ENCODE measurements at places on chromosomes 1 and 21. TPM values are rescaled to one million over a fixed set of nuclear protein-coding genes. Genes with fewer than 3 reads are reported as not detected.

PLA2G5 gene
- total RNA-seq: 0.69 TPM

CRYZL1 gene
- 20.0 TPM for total RNA-seq

CELSR2 gene
- total RNA-seq: 11.0 TPM

ESPN gene
- 8.7 TPM for total RNA-seq

NBPF6 gene
- not detected for total RNA-seq

CD101 gene
- 0.70 TPM for total RNA-seq

C1orf167 gene
- 1.5 TPM for total RNA-seq

TEX38 gene
- not detected for total RNA-seq

CA6 gene
- not detected for total RNA-seq

DYRK3 gene
- 28.3 TPM for total RNA-seq

FAM72D gene
- total RNA-seq: 22.8 TPM

FAM177B gene
- total RNA-seq: not detected

NHLH1 gene
- 0.21 TPM for total RNA-seq

CFHR1 gene
- total RNA-seq: not detected

TSPEAR gene
- 1.8 TPM for total RNA-seq

DNA sequence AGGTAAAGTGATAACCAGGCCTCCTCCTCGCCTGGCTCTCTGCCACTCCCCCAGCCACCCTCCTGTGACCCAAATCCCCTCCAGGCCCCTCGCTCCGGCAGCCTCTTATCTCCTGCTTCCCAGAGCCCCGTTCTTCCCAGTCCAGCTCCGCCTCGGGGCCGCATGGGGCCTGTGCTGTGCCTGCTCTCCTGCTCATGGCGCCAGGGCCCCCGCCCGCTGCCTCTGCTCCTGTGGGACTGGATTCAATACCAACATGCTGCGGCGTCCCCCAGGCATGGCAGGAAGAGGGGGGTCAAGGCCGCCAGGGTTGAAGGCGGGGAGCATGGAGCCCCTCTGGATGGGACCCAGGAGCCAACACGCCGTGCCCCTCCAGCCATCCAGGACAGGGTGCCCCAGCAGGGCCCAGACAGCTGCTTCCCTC, 213.0 kb upstream of the VAMP3 start:
- peak; percentile 54 for DNase-seq

DNA sequence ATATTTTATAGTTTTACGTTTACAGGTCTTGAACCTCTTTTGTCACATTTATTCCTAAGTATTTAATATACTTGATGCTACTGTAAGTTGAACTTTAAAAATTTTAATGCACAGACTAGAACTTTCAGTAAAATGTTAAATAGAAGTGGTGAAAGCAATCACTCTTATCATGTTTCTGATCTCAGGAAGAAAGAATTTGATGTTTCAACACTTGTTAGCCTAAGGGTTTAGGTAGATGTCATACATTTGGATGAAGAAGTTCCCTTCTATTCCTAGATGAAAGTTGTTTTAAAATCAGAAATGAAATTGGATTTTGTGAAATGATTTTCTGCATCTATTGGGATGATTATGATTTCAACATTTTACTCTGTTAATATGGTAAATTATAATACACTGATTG, 63.6 kb upstream of the TTLL7 start:
- DNase-seq: no peak

DNA sequence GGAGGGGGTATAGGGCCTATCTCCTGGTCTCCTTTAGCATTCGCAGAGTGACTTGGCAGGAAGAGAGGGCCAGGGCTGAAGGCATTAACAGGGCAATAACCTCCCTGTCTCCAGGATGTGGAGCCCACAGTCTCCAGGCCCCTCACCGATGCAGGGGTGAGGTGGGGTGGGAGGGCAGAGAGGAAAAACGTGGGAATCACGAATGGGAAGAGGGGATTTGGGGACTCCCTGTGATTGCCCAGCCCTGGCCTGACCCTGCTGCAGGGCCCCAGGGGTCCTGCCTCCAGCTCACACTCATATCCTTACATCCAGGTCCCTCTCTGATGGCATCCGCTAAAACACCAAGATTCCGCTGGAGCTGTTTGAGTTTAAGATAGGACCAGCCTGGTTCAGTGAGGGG, 14.6 kb downstream of the TFAP2E start:
- no peak for DNase-seq

GRCh38 chr1:62687421-62687902, 724 bp downstream of the DOCK7 start:
- DNase-seq: peak; percentile 85

DNA sequence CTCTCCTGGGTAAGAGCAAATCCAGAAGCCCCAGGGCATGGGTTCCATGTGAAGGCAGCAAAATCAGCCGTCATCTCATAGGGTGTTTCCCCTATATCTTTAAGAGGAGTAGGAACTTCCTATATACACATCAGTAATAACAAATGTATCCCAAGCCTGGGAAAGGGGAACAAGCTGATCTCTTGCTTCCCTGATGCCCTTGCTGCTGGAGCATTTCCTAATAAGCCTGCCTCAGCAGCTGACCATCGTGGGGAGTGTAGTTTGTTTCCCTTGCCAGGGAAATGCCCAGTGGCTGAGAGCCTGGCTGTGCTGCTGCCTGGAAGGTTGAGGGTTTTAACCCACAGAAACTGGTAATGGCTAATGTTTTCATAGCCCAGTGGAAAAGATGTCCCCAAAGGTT, 177.0 kb downstream of the NPHP4 start:
- DNase-seq: no peak

- no peak for DNase-seq
Observed at GRCh38 chr1:74586253-74586897, 74.0 kb upstream of the LRRC53 start.

DNA sequence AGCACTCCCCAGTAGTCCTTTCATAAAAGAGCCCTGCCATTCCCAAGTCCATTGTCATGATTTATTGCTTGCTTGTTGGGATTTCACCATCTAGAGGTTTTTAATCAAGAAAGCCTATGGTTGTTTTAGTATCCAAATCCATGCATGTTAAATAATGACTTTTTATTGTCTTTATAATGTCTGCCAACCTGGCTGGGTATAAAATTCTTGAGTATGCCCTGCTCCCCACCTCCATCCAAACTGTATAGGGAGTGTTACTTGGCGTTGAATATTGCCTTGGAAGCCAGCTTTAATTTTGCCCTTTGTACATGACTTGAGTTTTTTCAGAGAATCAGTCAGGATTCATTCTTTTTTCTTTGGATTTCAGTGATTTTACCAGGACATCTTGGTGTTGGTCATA, 44.2 kb downstream of the DISC1 start:
- no peak for DNase-seq

GRCh38 chr1:37497832-37498231, 16.7 kb downstream of the MEAF6 start:
- DNase-seq: no peak

DNA sequence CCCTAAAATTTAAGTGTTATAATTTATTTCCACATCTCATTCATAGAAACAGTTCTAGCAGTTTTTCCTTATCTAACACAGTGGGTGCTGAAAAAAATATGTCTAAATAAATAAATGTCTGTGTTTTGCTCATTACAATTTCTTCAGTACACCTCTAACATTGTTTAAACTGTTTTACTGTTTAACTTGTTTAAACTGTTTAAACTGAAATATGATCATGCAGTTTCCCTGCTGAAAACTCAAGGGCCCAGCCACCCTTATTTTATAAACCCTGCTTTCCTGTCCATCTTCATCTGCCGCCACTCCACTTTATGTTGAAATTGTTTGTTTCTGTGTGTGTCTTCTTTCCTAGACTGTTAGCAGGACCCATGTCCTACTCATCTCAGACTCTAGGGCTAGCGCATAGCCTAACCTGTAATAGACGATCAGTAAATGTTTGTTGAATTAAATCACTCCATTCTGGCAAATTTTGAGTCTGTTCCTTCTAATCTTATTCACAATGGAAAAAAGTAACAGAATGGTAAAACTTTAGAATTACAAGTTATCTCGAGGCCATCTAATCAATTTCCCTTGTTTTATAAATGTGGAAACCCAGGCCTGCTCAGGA, 9.4 kb upstream of the PIK3C2B start:
- no peak for DNase-seq

DNA sequence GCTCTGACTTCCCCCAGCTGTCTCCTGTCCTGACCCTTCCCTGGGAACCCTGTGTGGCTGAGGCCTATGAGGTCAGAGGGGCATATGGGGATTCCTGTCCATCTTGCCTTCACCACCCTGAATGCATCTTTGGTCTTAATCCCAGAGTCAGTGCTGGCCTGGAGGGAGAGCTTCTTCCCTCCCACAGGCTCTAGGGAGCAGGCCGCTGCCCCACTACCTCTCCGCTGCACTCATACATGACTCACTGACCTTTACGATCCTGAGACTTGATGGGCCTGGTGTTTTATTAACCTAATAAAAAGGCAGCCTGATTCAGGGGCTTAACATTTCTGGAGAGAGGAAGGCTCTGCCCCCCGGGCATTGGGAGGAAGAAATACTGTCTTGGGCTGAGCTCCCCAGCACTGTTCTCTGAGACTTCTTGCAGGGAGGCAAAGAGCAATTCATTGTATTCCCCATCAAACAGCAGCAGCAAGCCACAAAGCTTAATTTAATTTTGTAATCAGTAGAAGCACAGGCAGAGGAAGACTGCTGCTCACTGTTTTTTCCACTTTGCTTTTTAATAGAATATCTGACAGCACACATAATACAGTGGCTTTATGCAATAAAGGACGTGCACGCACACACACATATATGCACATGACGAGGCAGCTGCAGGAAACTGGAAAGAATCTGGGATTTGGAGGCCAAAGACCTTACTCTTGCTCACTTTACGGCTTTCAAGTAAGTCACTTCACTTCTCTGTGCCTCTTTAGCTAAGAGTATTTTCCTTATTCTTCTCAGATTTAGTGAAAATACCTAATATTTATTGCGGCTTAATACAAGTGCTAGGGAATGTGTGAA, 89.2 kb upstream of the GRIK3 start:
- no peak for DNase-seq

GRCh38 chr1:83101406-83101805, 897.5 kb downstream of the TTLL7 start:
- DNase-seq: no peak

DNA sequence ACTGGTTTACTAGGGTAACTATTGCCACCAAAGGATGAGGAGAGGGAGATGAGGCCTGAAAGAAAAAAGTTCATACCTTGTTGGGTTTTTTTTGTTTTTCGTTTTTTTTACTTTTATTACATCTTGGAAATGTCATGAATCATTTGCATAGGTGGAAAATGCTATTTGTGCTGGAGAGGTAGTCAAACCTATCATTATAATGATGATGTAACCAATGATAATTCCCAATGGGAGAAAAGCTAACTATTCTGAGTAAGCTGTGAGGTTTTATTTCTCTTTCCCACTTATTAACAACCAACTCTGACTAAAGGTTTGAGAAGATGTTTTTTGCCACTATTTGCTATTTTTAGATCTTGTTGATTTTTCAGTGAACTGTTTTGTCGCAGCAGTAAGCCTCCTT, 29.0 kb downstream of the SH3GLB1 start:
- no peak for DNase-seq

- DNase-seq: no peak
Observed at GRCh38 chr1:20974069-20974468, 187.0 kb upstream of the HP1BP3 start.

- DNase-seq: no peak
Observed at GRCh38 chr21:39173716-39174680, 9.3 kb downstream of the PSMG1 start.

DNA sequence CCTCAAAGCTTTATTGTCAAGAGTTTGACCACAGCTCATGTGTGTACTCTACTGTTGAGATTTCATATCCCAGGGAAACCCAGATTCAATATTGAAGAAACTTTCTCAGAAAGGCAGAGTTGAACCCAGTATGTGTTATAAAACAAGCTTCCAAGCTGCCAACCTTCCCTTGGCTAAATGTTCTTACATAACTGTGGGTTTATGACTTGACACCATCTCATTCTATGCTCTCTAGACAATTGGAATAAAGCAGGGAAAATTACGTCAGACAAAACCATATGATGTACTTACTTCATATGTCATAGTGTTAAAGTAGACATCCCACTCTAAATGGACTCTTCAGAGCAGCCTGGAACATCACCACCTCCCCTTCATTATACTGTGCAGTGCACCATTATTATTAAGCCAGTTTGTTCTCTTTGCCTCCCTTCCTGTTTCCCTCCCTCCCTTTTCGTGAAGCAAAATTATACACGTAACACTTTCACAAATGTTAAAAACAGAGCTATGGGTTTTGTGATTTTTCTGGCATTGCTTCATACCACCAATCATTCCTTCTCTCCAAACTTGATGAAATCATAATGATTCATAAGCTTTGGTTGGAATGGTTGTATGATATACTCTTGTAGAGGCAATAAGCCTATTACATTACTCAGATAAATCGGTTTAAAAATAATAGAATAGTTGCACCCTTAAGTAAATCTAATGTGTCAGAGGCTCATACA, 507.2 kb downstream of the LTN1 start:
- no peak for DNase-seq

DNA sequence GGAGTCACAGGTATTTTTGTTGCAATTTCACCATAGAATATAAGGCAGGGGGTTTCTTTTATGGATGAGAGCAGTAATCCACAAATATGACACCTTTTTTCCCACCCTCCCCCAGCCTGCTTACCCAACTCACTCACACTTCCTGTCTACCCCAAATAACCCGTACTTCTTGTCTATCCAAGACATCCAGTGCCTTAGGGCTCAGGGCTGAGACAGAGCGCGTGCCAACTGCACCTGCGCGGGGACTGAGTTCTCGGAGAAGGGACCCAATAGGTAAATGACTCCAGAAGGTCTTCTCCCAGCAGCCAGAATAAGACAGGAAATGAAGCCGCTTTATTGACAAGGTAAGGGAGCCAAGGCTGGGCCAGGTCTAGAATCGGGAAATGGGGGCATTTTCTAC, 369.1 kb downstream of the SIPA1L2 start:
- DNase-seq: no peak

- DNase-seq: no peak
Observed at GRCh38 chr21:36916718-36917117, 49.8 kb downstream of the HLCS start.

DNA sequence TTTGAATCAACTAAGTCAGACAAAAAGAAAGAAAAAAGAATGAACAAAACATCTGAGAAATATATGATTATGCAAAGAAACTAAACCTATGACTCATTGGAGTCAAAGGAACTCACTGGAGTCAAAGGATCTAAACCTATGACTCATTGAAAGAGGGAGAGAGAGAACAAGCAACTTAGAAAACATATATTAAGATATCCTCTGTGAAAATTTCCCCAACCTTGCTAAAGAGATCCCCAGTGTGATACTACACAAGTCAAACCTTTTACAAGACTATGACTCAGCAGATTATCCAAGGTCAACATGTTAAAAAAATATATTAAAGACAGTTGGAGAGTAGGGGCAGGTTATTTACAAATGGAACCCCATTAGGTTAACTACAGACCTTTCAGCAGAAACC, 1538.3 kb downstream of the NCAM2 start:
- no peak for DNase-seq

DNA sequence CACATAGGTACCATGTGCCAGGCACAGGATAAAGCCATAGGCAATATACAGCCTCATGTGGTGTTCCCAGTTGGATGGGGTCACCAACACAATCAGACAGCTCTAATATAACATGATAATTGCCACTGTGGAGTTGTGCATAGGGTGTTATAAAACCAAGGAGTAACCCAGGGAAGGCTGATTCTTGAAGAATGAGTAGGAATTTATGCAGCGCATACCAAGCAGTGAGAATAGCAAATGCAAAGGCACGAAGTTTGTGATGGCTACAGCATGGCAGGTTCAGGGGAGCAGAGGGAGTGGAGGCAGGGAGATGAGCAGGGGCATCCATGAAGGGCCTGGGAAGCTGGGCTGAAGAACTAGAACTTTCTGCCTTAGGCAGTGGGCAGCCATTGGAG, 20.4 kb upstream of the SLC2A1 start:
- DNase-seq: peak; percentile 46
